ENCODE measurements at places on chromosomes 2 and 18.

DNA sequence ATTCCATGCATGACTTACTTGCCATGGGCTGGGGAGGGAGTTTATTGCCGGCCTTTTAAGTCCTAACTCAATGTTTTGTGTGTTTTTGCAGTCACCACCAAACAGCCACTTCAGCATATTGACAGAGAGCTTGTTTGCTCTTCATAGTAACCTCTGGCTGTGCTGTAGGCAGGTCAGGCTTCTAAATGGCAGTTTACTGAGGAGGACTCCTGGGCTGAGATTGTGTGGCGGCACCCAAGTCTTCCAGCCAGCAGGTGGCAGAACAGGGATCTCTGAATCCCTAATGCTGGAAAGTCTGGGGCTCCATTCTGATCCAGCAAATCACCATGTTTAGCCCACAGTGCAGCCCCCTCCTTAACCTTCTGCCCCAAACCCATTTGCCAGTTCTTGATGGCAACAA is 121.2 kb downstream of the CAPN13 start:
- DNase-seq: peak; percentile 27

DNA sequence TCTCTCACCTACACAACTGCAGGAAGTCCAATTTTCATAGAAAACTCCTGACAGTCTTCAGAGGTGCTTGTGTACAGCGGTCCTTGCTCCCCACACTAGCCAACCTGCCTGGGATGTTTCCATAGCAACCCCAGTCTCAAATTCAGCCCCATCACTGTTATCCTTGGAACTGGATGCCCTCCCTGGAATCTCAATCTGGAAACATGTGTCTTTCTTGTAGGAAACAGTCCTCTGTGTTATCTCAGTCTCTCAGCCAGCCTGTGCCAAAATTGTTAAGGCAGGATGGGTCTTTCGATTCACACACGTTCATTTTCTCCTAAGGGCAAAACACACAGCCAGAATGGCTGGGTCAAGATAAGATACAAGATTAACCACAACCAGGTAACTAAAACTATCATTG is 295.5 kb upstream of the RND3 start:
- no peak for DNase-seq

GRCh38 chr2:12076810-12077209 is 330.4 kb downstream of the LPIN1 start:
- no peak for DNase-seq

DNA sequence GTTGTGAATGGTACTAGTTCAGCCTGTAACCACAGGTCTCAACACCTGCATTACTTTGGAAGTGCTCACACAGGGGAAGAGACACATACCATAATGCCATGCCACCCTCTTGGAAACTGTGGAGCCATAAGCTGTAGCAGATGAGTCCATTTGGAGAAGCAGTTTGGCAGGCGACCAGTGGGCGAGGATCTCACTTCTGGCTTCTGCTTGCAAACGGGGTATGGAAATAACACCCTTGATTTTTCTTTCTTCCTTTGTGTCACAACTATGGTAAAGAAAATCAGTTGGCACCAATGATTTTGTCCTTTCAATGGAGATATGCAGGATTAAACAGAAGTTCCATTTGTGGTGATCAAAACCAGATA is 28.6 kb downstream of the APOB start:
- DNase-seq: no peak

- DNase-seq: no peak
Measured at GRCh38 chr2:158692372-158693103, 102.6 kb upstream of the DAPL1 start.

DNA sequence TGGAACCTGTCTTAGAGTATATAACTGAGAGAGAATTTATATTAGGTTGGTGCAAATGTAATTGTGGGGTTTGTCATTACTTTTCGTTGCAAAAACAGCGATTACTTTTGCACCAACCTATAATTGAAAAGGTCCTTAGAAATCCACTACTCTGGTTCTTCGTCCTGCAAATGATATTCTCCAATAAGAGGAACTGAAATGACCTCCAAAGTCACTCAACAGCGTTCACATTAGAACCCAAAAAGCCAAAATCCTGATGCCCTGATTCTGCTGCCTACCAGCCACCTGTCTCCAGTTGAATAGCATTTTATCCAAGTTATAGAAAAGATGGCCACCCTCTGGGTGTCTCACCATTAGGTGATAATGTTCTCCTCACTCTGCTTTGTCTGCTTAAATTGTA is 230.6 kb downstream of the SETBP1 start:
- DNase-seq: no peak

DNA sequence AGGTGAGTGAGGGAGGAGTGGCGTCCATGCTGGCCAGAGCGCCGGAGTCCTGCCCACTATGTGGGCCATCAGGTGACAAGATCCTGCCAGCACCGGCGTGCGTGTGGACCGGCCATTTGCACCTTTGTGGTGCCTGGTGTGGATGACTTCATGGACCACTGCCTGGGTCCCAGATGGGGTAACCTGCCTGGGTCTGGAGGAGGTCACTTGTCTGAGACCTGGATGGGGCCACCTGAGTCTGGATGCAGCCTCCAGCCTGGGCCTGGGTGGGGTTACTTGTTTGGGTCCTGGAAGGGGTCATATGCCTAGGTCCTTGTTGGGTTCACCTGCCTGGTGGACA is 299.6 kb downstream of the NDUFA10 start:
- no peak for DNase-seq

DNA sequence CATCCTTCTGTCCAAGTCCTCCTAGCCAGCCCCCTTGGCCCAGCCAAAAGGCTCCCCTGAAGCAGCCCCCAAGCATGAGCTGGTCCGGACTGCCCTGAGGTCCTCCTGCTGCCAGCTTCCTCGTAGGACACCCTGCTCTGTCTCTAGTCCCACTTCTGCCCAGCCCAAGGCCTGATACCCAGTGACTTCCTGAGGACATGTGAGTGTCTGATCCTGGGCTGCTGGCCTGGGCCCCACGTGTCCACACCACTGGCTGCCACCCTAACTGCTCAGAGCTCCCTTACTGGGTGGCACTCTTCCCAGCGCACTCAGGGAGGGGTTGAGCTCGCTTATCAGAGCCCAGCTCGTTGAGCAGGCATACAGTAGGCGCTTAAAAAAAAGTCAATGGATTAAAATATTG is 34.4 kb upstream of the PDIA6 start:
- DNase-seq: no peak

DNA sequence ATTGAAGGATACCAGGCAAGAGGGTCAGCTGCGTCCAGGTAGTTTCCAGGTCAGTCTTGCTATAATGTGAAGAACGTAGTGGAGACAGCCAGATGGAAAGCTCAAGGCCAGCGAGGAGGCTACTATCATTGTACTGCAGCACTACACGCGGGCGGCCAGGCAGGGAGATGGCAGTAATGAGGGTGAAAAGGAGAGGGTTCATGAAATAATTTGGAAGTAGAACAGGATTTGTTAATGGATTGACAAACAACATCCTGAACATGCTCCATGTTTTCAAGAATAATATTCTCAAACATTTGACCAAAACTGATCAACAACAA is 17.1 kb downstream of the SPIRE1 start:
- no peak for DNase-seq

DNA sequence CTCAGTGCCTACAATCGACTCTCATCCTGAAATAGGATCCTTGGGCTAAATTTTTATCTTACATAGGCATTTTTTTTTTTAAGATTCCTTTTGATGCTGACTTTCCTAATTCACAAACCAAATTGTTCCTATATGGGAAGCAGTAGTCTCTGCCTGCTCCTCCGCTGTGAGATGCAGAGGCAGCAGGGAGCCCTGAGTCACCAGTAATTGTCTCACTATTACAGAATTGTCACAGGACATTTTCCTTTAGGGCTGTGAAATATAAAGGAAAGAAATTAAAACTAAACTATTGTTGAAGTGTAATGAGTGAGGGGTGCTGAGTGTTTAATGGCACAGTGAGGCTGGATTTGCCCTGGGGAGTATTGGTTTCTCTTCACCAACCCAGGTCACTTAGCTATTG is 63.8 kb downstream of the MYO3B start:
- DNase-seq: no peak

DNA sequence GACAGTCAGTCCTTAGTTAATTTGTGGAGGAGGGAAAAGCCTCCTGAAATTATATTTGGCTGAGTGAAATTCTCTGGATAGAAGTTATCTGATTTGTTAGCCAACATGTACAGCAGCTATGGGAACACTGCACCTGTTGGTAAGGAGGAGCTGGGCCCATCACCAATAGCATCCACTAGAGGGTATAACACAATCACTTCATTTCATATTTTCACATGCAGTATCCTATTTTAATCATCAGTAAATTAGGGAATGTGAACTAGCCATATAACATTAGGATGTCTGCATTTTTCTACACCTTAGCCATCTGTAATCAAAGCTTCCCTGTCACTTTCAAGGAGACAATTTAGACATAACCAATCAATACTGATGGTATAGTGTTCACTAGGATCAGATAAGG is 818.4 kb upstream of the CDH2 start:
- DNase-seq: peak; percentile 8

DNA sequence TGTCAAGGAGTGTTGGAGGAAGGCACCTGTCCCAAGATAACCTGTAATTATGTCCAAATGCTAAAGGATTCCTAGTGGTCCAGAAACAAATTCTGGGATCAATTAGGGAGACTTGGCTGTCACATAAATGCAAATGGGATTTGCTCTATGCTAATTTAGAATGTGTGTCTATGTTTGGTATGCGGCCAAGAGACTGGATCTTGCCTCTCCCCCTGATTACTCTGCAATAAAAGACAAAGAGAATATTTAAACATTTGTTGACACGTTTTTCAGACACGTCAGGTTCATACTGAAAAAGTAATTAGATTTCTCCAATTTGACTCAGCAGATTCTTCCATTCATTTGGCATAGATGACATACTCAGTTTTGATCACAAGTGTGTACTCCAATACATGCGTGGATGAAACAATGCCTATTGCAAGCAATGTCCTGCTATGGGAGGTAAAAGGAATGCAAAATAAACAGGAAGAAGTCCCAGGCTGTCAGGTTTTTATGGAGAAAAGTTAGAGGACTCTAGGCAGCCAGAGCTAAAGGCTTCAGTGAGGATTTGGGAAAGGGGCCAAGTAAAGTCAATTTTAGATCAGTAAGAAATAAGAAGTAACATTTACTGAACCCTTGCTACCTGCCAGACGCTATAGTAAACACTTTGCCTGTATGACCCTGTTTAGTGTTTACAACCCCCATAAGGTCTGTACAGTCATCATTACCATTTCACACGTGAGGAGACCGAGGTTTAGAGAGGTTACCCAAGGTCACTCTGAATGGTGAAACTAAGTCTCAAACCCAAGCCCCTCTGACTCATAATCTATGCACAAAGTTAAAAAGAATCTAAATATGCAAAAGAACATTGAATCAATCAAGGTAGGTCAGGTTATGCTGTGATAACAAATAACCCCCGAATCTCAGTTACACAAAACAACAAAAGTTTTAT is 7.8 kb downstream of the ANTXR1 start:
- no peak for DNase-seq

Measured in SW 1271 (cell line).